ENCODE measurements at places on chromosomes 7 and 10.

DNA sequence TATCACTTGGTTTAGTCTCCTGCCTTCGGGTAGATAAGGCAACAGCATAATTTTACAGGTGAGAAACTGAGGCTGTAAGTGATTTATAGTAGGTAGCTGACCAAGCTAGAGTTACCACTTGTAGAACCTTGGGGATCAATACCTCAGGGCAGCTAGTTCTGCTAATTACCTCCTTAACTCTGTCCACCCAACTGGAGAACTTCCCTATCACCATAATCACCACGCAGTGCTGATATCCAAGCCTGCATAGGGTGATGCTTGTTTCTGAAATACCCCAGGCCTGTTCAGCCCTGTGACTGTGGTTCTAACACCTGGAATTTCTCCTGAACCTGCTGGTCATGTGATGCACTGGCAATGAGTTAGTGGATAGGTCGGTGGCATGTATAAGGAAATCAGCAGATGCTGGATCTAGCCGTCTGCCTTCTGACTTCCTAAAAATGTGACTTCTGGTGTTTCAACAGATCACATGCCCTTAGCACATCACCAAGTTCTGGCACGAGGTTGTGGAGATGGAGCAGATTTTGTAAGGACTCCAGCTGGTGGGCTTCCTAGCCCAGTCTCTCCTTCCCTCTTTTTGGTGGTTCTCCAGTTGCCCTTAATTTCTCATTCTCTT lies 15.3 kb downstream of the PLAU start:
- DNase-seq: no peak

DNA sequence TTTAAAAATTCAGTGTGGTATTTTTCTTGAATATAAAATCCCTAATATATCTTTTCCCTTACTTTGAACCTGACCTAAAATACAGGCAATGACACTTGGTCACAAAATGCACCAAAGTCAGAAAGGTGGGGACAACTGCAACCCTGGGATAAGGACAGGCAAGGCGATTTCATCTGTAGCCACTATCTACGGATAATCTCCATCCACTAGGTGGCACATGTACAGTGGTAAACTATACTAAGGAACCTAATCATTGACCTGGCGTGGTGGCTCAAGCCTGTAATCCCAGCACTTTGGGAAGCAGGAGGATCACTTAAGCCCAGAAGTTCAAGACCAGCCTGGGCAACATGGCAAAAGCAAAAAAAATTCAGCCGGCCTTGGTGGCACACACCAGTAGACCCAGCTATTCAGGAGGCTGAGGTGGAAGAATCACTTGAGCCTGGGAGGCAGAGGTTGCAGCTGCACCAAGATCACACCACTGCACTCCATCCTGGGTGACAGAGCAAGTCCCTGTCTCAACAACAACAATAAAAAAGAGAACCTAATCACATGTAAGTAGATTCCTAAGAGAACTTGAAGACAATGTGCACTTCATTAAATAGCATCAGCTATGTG lies 98.9 kb downstream of the KMT2C start:
- peak; percentile 35 for DNase-seq

- no peak for DNase-seq
These were observed 396.2 kb upstream of the IGFBP3 start for GRCh38 chr7:46317256-46317655.

- no peak for DNase-seq
These were observed 553 bp downstream of the TSPAN15 start for GRCh38 chr10:69451784-69452251.

- DNase-seq: no peak
These were observed 245.5 kb downstream of the REEP3 start for GRCh38 chr10:63766745-63767137.

- no peak for DNase-seq
These were observed 536.3 kb downstream of the KCNMA1 start for GRCh38 chr10:77101341-77101740.

DNA sequence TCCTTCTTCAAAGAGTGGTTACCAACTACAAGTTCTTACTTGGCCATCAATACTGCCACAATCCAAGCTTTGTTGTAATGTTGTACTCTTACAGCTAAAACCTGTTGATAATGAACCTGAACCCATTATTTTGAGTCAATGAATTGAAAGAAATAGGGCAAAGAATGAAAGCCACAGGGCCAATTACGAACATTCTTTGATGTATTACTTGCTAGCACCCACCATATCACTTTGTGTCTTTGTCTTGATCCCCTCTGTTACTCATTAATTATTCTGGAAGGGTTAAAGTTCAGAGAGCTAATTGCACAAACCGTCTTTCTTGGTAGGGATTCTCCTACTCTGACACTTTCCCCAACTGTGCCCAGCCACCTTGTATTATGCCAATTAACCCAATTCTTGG lies 53.2 kb upstream of the TFEC start:
- no peak for DNase-seq

GRCh38 chr10:122072491-122072890 lies 83.5 kb downstream of the TACC2 start:
- no peak for DNase-seq

DNA sequence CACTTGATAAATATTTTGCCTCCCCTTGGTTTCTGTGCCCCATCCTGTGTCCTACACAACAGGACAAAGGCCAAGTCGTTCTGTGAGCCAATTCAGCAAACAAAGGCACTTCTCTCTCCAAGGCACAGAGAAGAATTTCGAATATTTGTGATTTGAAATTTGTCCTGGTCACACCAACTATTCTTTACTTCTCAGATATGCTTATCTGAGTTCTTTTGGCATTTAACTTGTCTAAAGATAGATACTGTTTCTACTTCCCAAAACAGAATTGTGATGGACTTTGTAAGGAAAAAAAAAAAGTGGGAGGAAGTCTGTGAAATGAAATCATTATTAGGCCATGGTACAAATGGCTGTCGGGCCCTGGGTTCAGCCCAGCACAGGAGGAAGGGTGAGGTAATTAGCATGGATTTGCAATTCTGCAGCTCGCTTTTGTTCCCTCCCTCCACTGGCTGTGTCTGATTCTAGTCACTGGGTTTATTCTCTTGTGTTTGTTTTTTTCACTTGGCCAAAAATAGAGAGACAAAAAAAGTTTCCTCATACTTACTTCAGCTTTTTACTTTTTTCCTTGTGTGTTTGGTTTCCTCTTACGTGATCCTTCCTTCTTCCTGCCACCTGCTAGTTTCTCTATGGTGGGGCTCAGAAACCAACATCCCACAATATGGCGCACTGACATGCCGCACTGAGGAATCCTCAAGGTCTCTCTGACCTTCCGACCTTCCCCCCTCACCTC lies 108.2 kb upstream of the MKLN1 start:
- no peak for DNase-seq

GRCh38 chr7:112485766-112486165 lies 5.0 kb downstream of the LSMEM1 start:
- DNase-seq: no peak

DNA sequence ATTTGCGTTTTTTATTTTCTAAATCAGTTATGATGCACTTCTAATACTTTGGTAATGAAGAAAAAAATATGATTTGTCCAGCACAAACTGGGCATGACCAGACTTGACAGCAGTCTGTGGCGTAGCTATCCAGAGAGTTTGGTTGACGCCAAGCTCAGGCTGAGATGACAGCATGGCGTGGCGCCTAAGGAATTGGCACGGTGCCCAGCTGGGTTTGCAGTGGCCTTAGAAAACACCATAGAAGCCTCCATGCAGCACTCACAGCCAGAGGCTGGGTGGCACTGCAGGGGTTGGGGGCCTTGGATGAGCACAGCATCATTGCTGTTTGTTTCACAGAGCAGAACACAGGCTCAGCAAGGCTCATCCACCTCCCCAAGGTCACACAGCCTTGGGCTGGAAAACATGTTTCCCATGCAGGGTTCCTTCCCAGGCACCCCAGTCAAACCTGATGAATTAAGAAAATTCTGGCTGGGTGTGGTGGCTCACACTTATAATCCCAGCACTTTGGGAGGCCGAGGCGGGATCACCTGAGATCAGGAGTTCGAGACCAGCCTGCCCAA lies 88.9 kb downstream of the GTF2IRD1 start:
- no peak for DNase-seq

GRCh38 chr10:119283818-119284217 lies 76.4 kb downstream of the GRK5 start:
- no peak for DNase-seq

- DNase-seq: no peak
These were observed 119.4 kb downstream of the VIPR2 start for GRCh38 chr7:159025161-159025779.

DNA sequence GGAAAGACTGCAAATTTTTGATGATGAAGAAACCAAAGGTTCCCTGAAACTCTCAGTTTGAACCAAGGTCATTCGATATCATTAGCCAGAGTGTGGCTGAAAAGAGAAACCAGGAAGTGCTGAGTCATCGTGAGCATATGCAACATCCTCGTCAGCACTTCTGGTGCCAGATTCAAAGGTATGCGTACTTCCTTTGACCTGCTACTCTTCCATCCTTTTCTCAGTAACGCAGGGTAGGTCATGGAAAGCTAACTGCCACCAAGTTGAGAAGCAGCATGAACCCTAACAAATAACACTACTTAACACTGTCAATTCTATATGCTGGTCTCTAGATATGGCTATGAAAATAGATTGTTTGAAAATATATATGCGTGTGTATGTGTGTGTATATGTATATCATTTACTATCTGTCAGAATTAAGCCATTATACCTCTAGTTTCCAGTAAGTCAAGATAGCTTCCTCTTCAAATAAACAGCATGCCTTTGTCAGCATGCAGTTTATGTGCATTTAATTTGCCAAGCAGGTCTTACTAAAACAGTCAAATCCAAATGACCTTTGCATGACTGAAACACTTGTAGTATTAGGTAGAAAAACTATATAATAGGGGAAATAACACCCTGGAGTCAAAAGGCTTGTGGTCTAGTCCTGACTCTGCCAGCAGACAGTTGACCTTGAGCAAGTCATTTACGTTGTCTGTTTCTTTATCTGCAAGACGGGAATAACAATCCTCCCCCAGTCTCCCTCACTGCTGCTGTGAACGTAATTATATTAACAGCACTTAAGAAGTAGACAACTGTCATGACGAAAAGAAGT lies 26.4 kb downstream of the CDK6 start:
- DNase-seq: peak; percentile 81

DNA sequence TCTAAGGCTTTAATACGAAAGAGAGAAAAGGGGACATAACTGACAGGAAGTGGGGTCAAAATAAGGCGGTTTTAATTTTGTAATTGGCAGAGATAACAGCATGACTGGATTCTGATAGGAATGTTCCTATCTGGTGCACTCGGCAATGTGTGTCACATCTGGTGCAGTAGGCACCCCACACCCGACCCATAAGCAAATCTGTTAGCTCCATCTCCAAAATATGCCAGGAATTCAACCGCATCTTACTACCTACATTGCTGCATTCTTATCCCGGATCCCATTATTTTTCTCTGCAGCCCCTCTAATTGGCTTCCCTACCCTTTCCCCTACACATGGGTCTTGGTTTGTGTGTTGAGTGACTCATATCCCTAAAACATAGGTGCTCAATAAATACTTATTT lies 19.1 kb upstream of the GALNT11 start:
- no peak for DNase-seq

DNA sequence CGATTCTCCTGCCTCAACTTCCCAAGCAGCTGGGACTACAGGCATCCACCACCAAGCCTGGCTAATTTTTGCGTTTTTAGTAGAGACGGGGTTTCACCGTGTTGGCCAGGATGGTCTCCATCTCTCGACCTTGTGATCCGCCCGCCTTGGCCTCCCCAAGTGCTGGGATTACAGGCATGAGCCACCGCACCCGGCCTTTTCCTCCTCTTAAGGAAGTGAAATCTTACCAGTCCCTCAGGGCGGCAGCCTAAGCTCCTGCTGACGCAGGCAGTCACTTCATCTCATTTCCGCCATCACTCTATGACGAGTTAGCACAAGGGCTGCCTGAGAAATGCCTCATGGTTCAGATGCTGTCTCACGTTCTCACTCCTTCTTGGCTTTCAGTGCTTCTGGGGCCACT lies 246.0 kb upstream of the SHH start:
- DNase-seq: no peak

All from Caki2 (cell line).